GM19239 (cell line): ENCODE measurements at places on chromosomes 16 and 17.

DNA sequence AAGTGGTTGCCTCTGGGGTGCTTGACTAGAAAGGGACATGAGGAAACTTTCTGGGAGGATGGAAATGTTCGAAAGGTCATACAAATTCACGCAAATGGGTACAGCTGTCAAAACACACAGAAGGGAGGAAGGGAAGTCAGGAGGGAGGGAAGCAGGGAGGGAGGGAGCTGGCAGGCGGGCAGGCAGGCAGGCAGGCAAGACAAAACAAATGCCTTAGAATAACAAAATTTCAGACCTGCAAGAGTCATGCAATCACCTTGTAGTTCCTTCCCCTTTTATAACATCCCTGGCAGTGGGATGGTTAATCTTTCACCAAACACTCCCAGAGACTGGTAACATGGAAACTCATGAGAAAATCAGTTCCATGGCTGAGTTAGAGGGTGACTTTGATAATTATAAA, 189.2 kb downstream of the STX8 start:
- DNase-seq: no peak

DNA sequence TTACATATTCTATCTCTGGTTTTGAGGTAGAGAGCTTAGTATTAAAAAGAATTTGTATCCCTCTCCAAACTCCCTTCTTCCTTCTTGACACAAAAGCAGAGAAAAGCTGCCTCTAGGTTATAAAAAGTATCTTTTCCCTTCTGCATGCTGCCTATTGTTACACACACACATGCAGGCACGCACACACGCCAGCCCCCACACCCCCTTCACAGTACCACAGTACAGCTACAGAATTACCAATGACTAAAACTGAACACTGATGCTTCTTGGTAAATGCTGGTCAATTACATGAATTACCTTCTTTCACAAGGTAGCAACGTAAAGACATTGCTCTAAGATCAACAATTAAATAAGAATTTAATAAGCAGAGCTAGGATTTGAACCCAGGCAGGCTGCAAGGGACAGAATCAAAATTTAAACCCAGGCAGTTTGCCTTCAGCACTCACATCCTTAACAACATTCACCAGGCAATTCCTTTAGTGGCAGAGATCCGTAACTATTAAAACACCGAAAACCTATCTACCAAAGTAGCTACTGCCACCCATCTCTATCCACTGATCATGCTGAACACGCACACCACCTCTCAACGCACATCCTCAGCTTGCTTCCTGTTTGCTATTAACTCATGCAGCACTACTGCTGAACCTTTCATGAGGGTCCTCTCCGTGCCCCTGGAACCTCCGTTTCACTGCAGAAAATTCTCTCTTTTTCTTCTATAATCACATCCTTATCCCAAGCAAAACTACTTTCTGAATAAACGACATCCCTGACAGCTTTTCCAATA, 37.8 kb downstream of the YWHAE start:
- no peak for DNase-seq

DNA sequence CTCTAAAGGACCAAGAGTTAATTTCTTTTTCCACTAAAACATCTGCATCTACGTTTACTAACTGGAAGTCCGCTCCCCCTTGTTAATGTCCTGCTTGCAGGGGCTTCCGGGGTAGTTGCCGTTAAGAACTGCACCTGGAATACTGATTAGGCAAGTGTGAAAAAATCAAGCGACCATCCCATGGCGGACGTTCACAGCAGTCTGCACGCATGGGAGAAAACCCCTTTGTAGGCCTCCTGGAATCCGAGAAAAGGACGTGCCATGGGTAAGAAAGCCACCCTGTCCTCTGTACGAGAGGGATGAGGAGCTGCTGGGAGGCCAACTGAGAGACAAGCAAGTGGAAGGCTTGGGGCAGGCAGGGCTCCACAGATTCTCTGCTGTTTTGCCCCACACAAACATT, 14.9 kb downstream of the SNN start:
- no peak for DNase-seq

- no peak for DNase-seq
Observed at GRCh38 chr16:15725641-15726240, 75.7 kb downstream of the NDE1 start.

DNA sequence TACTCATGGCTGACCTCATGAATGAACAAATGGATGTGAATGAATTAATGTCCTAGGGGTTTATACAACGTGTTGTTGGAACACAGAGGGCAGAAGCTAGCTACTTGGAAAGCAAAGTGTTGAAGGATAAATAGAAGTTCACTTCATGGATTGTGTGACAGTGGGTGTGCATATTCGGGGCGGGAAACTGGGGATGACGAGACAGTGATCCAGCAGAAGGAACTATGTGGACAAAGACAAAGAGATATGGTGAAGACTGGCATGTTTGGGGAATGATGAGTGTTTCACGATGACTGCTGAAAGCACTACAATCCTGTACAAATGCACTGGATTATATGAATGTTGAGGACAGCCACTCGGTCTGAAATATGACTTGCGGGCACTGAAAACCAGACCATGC, 250.5 kb upstream of the C16orf82 start:
- DNase-seq: no peak

- DNase-seq: no peak
Observed at GRCh38 chr17:34710226-34710625, 130.8 kb downstream of the TMEM132E start.

DNA sequence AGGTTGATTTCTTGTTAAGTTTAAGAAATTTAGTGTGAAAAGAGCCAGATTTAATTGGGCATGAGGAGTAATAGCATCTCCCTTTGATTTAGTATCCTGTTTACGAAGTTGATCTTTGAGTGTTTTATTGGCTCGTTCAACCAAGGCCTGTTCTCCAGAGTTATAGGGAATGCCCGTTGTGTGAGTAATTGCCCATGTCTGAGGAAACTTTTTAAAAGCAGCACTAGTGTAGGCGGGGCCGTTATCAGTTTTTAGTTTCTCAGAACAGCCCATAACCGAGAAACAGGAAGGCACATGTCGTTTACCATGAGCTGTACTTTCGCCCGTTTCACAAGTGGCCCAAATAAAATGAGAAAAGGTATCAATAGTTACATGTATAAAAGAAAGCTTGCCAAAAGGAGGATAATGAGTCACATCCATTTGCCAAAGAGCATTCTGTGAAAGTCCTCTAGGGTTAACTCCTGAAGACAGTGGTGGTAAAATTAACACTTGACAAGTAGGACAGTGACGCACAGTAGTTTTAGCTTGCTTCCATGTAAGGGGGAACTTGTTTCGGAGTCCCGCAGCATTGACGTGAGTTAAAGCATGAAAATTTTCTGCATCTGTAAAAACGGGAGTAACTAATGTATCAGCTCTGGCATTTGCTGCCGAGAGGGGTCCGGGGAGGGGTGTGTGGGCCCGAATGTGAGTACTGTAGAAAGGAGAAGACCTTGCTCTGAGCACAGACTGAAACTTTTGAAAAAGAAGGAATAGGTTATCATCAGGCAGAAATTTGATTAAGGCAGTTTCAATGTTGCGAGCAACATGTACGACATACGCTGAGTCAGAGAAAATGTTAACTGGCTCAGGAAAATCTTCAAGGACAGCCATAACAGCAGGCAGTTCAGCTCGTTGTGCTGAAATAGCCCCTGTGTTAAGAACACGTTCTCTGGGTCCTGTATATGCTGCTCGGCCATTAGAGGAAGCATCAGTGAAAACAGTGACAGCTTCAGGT, 18.5 kb upstream of the KCTD5 start:
- no peak for DNase-seq

GRCh38 chr17:72516772-72517399, 396.1 kb downstream of the SOX9 start:
- DNase-seq: no peak

DNA sequence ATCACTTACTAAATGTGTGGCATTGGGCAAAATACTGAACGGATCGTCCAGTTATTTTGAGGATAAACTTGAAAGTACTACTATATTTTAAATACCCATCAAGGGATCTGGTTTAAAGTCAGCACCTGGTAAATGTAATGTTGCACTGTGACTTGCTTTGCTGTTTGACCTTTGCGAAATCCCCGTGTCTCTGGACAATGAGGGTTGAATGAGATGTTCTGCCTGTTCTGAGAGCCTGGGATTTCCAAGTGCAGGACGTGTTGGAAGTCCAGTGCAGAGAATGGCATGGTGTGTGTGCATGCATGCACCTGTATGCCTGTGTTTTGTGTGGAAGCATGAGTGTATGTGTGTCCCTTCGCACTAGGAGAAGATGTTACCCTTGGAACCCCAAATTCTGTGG, 106.6 kb downstream of the N4BP1 start:
- DNase-seq: no peak

DNA sequence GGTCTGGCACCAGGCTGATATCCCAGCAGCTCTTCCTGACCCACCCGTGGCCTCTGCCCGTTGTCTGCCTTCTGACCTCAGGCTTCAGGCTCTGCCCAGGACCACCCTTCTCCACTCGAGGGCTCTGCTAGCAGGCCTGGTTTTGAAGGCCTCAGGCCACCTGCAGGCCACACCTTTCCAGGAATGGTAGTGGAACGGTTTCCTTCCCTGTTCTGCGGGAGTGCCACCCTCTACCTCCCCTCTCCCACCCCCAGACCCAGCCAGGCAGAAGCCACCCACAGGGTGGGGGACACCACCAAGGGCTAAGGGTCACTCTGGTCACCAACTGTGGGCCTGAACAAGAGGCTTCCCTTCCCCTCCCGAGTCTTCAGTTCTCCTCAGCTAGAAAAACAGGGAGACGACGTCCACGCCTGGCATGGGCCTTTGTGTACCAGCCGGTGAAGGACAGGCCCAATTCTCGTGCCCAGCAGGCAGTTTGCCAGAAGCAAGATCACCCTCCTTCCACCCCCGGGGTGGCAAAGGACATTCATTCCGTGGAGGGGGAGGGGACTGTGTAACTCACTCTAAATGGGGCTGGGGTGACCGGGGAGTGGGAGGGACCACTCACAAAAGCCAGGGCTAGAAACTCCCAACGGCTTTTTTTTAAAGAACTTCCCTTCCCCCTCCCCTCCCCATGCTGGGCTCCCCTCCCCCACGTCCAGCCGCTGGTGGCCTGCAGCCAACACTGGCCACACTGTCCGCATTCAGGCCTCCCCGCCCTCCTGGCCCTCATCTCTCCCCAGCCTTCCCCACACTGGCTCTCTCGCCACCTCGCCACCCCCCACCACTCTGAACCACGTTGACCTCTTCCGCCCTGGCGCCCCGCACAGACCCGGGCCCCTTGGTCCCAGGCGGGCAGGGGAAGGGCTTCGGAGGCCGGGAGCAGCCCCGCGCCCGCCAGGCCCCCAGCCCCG, 7.7 kb downstream of the CBX4 start:
- DNase-seq: no peak

DNA sequence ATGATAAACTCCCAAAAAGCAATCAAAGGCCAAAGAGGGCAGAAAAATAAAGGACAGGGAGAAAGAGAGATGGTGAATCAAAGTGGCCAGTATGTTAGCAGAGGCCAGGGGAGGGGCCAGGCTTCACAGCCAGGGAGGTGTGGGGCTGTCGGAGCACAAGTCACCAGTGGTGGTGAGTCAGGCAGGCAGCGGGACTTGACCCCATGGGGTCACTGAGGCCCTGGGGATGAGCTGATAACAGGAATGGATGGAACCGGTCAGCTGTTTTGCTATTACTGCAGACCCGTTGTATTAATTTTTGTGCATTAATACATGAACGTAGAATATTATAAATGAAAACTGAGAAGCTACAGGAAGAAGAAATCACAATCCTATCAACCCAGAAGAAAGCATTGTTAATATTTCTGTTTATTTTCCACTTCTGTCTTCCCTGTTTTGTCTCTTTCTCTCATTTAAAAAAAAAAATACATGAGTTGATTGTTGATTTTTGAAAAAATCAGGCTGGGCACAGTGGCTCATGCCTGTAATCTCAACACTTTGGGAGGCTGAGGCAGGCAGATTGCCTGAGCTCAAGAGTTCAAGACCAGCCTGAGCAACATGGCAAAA, 106.9 kb downstream of the SOCS1 start:
- DNase-seq: no peak

GRCh38 chr17:49956780-49957179, 12.2 kb upstream of the DLX4 start:
- DNase-seq: no peak

GRCh38 chr17:17506893-17507464, 10.8 kb upstream of the RASD1 start:
- no peak for DNase-seq

GRCh38 chr17:48095611-48096010, 5.7 kb downstream of the CBX1 start:
- DNase-seq: no peak

- no peak for DNase-seq
Observed at GRCh38 chr17:70544317-70544716, 375.0 kb downstream of the KCNJ2 start.

- DNase-seq: no peak
Observed at GRCh38 chr16:74487634-74488495, 66.6 kb upstream of the CLEC18B start.

GRCh38 chr16:15682105-15682570, 32.1 kb downstream of the NDE1 start:
- DNase-seq: no peak

GRCh38 chr17:7888184-7888920, at the start of gene CHD3:
TSS of gene CHD3 (plus strand) at chr17:7888789. CDS start at chr17:7889001, 212 bp downstream.
- no peak for DNase-seq

DNA sequence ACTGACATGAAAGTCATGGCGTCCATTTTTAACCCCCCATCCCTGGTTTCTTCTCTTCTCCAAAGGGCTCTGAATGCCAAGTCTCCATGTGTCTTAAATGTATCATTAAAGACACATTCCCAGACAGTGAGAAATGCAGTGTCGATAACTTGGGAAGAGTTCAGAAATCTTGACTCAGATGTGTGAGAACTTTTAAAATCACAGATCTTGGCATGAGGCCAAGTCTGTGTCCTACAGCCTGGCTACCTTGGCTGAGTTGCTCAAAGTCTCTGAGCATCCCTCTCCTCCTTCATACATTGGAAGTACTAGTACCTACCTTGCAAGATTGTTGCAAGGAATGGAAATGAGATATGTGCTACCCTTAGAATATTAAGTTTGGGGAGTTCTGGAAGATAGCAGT, 1046.5 kb upstream of the RBFOX1 start:
- no peak for DNase-seq

DNA sequence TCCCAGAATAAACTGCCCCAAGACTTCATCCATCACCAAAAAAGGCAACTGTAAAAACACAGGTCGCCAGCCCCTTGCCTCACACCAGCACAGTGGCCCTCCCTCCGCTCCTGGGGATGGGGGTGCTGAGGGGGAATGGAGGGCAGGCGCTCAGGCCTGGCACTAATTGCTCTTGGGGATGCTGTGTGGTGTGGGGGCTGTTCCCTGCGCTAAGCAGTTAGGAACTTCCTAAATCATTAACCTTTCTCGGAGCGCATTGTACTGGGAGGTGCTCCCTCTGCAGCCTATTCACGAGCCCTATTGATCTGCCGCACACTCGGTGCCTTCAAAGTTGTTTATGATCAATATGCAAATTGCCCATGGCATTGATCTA, 199.9 kb downstream of the ZFHX3 start:
- no peak for DNase-seq

GRCh38 chr16:64251742-64252141, 870.1 kb downstream of the CDH11 start:
- DNase-seq: no peak
